ENCODE measurements at places on chromosomes 13 and 19.

- DNase-seq, result no peak
Observed at GRCh38 chr13:25873242-25873612, 178.6 kb downstream of the SHISA2 start.

DNA sequence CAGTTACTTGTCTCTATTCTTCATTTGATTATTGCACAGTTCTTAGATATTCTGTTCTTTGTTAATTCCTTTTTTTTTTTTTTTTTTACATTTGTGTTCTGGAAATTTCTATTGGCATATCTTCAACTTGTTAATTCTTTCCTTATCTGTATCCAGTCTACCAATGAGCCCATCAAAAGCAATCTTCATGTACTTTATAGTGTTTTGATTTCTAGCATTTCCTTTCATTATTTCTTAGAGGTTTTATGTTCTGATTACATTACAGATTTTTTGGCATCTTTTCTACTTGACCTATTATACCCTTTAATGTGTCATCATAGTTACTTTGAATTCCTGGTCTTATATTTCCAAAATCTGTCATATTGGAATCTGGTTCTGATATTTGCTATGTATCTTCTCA, 2194.8 kb downstream of the PCDH9 start:
- no peak for DNase-seq

GRCh38 chr13:108000998-108001397, 214.3 kb downstream of the LIG4 start:
- DNase-seq, result no peak

DNA sequence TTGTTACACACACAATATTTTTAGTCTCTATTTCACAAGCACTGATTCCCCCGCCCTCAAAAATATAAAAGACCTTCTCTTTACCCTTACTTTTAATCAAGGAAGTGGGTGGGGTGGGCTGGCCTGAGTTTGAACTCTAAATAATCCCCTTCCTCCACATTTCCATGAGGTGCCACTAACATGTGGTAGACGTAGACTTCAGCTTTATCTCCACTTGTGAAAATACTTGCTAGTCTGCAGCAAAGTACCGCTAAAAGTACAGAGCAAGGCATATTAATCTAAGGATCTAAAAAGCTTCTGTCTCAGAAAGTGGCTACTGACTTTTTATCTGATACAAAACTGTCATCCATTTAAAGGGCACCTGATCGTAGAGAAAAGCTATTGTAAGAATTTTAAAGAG, 739.6 kb upstream of the SLC10A2 start:
- DNase-seq, result no peak

- DNase-seq, result no peak
Observed at GRCh38 chr19:2027361-2027760, 11.8 kb upstream of the BTBD2 start.

GRCh38 chr19:51473009-51473707, 5.2 kb upstream of the CEACAM18 start:
- DNase-seq, result peak; percentile 78

GRCh38 chr13:106088085-106088484, 447.4 kb downstream of the EFNB2 start:
- DNase-seq, result no peak

DNA sequence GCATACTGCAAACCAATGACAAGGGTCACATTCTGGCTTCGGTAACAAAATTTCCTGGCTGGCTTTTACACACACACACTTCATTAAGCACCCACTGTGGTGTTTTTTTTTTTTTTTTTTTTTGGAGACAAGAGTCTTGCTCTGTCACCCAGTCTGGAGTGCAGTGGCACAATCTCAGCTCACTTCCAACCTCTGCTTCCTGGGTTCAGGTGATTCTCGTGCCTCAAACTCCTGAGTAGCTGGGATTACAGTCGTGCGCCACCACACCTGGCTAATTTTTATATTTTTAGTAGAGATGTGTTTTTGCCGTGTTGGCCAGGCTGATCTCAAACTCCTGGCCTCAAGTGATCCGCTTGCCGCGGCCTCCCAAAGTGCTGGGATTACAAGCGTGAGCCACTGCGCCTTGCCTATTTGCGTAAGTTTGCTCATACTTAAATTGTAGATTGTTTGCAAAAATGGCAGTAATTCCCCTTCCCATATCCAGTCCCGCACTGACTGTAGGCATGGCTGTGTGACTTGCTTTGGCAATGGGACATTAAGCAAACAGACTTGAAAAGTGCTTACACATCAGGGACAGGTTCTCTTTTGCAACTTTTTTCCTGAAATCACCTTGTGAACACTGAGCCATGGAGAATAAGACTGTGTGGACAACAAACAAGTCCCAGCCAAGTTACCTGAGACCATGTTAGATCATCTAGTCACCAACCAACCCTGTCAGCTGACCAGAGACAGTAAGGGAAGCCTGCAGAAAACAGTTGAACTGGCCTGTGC, 42.1 kb upstream of the EBPL start:
- DNase-seq, result no peak

- DNase-seq, result no peak
Observed at GRCh38 chr19:5534787-5535586, 32.8 kb downstream of the TINCR start.
